GM23248 (cell line): ENCODE measurements at places on chromosomes 6 and 20. TPM values are rescaled to one million over a fixed set of nuclear protein-coding genes. Genes with fewer than 3 reads are reported as not detected.

- no peaks in the 10 kb centered on the region for H3K36me3 ChIP-seq
- H3K27ac ChIP-seq, result no peak overlapping the region
- H3K4me1 ChIP-seq, result no peaks in the 10 kb centered on the region
- peaks cover 3% of the 10 kb centered on the region for H3K27me3 ChIP-seq
- no peak for DNase-seq
Measured at GRCh38 chr6:138031850-138032249, 75.4 kb downstream of the PERP start.

DNA sequence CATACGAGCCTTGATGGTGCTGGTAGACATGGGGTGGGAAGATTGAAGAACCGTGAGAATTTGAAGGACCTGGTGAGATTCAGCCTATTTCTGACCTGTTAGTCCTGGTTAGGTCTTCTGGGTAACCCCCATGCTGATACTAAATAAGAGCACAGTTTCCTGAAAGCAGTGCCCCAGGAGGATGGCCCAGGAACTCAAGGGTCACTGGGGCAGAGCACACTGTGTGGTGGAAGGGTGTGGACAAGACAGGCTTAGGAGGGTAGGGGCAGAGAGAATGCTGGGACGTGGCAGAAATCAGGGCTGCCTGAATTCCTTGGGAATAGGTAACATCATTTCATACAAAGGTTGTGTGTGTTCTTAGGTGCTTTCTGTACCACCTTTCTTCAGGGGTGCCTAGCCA is 31.9 kb upstream of the ENPP1 start:
- no peaks in the 10 kb centered on the region for H3K36me3 ChIP-seq
- no peak for DNase-seq
- H3K4me1 ChIP-seq, result no peaks in the 10 kb centered on the region; the same call in 1 of the 2 replicates
- no peak overlapping the region for H3K27ac ChIP-seq
- H3K27me3 ChIP-seq, result no peaks in the 10 kb centered on the region

DNA sequence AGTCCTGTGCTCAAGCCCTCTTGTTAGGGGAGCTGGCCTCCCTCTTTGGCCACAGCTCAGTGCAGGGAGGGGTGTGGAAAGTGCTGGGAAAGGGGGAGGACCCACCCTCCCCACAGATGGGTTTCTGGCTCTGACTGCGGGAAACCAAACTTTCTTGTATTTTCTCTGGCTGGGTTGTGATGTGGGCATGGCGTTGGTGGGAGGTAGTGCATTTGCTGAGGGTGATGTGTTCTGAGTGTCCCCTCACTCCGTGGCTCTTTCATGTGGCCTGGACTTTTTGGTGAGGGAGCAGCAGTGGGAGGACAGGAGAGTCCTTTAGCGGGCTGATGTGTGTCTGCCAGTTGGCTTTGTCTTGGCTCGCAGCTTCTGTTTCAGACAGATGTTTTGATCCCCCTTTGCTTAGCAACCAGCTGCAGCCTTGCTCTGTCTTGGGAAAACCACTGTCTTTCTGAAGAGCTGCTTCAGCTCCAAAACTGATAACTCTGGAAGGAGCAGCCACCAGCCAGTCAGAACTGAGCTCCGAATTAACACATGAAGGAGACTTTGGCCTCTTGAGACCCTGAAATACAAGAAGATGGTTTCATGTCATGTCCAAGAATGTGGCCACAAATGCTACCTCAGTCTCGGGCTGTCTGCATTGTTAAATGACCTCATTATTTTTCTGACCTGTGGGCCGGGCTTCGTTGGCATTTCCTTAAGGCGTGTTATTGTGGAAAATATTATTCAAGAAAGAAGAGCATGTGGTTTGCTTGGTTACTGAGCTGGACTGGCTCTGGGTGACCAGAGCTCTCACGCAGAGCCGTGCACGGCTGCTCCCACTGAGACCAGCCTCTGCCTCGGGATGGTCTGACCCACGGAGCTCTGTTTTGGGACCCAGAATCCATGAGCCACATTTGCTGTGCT is 21.5 kb downstream of the SYNJ2 start:
- H3K4me1 ChIP-seq, result peaks cover 32% of the 10 kb centered on the region
- H3K36me3 ChIP-seq, result no peaks in the 10 kb centered on the region
- H3K4me3 ChIP-seq, result peak overlapping the region; percentile 37
- peak overlapping the region; percentile 100 for H3K27ac ChIP-seq

SOBP gene
- polyA plus RNA-seq, result 0.38 and 0.39 TPM in 2 replicates

GRCh38 chr20:35368666-35369423 is 42.9 kb downstream of the UQCC1 start:
- peak; percentile 14 for DNase-seq
- no peak overlapping the region for H3K27ac ChIP-seq
- peaks cover 19% of the 10 kb centered on the region for H3K36me3 ChIP-seq
- no peaks in the 10 kb centered on the region for H3K27me3 ChIP-seq
- H3K4me3 ChIP-seq, result no peak overlapping the region

CCN6 gene
- polyA plus RNA-seq, result 0.48 and 0.57 TPM in 2 replicates

DNA sequence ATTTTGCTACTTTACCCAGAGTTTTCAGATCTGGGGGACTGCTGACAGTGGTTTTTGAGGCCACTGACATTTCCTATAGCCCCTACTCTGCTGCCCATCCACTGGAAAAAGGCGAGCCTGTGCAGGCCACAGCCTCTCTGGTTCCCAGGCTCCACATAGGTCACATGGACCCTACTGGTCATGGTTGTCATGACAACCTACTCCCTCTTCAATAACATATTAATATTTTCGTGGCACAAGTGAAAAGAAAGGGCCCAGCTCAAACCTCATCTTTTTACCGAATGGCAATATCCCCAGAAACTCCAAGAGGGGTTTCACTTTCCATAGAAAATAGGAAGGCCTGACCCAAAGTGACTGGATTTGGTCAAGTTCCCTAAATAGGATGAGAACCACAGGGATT is 11.0 kb upstream of the FOXO3 start:
- H3K27me3 ChIP-seq, result no peaks in the 10 kb centered on the region
- H3K4me3 ChIP-seq, result no peak overlapping the region
- H3K4me1 ChIP-seq, result no peaks in the 10 kb centered on the region
- DNase-seq, result peak; percentile 51
- H3K27ac ChIP-seq, result no peak overlapping the region
- H3K36me3 ChIP-seq, result no peaks in the 10 kb centered on the region

- no peaks in the 10 kb centered on the region for H3K36me3 ChIP-seq
- peak overlapping the region; percentile 68 for H3K27ac ChIP-seq
- no peaks in the 10 kb centered on the region for H3K27me3 ChIP-seq
- peak overlapping the region; percentile 16; the same call in 1 of the 2 replicates for H3K4me3 ChIP-seq
- peaks cover 45% of the 10 kb centered on the region for H3K4me1 ChIP-seq
Measured at GRCh38 chr6:15351631-15352030, 105.8 kb downstream of the JARID2 start.

GRCh38 chr6:46333481-46333880 is 157.8 kb downstream of the RCAN2 start:
- peaks cover 12% of the 10 kb centered on the region for H3K4me1 ChIP-seq
- H3K27me3 ChIP-seq, result no peaks in the 10 kb centered on the region
- no peak for DNase-seq
- H3K27ac ChIP-seq, result no peak overlapping the region
- no peaks in the 10 kb centered on the region for H3K36me3 ChIP-seq

OXT gene
- 0.40 and 0.70 TPM in 2 replicates for polyA plus RNA-seq
